Mucosa of descending colon (tissue), 3 donors: ENCODE measurements at places on chromosomes 6 and 20. TPM values are rescaled to one million over a fixed set of nuclear protein-coding genes. Genes with fewer than 3 reads are reported as not detected.

The EDN1 gene
- total RNA-seq = 14.0 TPM

- DNase-seq = no peak
These were observed 17.6 kb downstream of the RMND1 start for GRCh38 chr6:151434369-151434768.

- DNase-seq = no peak
These were observed 1.9 kb upstream of the TMEM242 start for GRCh38 chr6:157325069-157325805.

DNA sequence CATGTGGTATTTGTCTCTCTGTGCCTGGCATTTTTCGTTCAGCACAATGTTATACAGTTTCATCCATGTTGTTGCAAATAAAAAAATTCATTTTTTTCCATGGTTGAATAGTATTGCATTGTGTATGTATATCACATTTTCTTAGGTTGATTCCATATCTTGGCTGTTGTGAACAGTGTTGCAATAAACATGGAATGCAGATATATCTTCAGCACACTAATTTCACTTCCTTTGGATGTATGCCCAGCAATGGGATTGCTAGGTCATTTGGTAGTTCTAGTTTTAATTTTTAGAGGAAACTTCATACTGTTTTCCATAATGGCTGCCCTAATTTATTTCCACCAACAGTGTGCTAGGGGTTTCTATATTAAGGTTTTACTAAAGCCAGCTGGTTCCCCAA, 52.6 kb downstream of the GFRAL start:
- no peak for DNase-seq

DNA sequence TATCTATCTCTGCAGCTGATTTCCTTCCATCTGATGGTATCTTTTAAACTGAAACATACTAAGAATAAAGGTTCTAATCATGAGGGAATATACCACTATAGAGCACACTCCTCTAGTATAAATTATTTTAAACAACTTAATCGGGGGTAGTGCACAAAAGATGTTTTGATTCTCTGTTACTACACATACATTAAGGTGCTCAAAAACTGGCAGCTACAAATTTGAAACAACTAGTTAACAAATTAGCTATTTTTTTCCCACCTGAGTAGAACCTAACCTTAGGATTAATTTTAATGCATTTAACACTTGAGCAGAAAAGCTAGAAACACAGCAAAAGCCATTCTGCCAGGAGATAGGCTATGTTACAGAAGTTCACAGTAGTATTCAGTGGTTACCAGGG, 23.0 kb downstream of the CCNC start:
- no peak for DNase-seq

The BPI gene
- not detected for total RNA-seq
